ENCODE measurements at places on chromosomes 6 and 20.
A peak's percentile ranks its signal among the peaks of the same experiment; 100 is the strongest.

DNA sequence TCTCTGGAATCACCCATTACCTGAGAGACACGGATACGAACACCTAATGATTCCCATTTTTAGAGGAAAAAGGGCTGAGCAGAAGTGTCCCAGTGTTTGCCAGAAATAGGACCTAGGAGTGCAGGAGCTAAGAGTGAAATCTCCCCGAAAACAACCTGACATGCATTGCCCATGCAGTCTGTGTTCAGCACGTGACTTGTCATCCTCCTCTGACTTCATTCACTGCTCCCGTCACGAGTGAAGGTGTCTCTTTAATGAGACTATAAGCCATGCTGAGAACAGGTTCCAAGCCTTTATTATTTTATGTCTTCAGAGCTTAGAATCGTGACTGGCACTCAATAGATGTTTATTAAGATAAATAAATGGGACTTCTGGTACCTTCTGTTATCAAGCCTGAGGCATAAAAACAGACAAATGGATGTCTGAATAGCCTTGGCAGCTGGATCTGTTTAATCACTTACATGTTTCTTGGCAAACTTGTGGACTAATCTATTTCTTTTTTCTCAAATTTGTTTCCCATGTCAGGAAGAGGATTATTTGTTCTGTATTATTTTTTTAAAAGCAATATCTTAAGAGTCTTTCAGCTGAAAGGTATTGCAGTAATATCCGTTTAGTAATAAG is 3.7 kb upstream of the MLIP start:
- no peak for DNase-seq

DNA sequence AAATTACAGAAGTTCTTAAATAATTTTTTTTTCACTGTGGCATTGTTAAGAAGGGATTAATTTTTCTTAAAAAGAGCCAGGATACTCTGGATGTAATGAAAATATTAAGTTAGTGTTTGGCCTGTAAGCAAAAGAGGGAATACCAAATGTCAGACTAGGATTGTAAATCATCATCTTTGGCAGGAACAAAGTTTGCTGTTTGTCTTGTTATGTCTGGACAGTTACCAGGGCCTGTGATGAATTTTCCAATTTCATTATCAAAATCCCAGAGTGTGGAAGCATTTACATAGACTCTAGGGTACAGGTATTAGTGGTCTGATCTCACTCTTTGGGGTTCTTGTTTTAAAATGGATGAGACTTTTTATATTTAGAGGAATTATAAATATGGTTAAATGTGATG is 26.1 kb downstream of the CEP57L1 start:
- DNase-seq, result no peak

- no peak for DNase-seq
These were observed 85.3 kb upstream of the SIRPA start for GRCh38 chr20:1809611-1810510.

DNA sequence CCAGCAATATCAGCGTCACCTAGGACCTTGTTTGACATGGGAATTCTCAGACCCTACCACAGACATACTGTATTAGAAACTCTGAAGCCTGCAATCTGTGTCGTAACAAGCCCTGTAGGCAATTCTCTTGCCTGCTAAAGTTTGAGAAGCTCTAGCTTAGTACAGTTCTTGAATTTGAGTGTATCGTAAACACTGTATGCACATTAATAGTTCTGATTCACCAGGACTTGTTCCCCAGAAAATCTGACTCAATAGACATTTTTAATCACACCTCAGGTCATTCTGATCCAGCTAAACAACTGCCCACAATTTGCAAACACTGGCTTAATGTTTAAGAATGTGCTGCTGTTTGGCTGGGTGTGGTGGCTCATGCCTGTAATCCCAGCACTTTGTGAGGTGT is 414.3 kb downstream of the TFAP2A start:
- no peak for DNase-seq

GRCh38 chr6:692356-692851 is 535 bp downstream of the EXOC2 start:
- peak; percentile 44 for DNase-seq

DNA sequence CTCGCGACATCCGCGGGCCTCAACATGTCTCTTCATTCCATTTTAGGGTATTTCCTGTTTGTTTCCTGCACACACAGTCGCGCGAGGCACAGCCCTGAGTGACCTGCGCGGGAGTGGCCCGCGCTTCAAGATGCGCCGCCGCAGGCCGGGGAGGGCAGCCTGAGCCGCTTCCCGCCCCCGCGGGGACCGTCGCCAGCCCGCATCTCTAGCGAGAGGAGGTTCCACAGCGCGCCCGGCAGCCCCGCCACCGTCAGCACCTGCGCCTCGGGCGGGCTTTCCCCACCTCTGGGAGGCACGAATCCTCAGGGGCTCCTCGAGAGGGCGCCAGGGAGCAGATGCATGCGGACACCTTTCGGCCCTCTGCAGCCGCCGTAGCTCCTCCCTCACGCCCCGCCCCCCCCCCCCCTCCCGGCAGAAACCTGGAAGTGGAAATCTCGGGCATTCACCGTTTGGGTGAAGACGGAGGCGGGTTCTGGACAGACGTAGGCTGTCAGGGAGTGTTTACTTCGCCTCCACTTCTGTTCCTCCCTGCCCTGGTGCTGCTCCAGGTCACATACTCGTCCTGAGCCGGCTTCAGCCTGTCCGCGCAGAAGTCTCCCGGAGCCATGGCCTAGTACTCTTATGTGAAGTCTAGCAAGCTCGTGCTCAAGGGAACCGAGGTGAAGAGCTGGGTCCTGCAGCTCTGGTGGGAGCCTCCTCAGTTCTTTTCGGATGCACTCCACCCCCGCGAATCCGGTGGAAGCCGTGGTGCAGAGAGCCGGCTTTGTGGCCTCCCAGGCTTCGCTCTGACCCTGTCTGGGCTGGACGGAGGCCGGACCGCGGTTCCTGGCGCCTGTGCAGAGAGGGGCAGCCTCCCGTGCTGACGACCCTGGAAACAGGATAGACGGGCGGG is 880.5 kb upstream of the DEFB115 start:
- DNase-seq, result peak; percentile 77

GRCh38 chr6:143762126-143762525 is 81.0 kb upstream of the LTV1 start:
- DNase-seq, result no peak

GRCh38 chr6:106702046-106702445 is 72.7 kb downstream of the QRSL1 start:
- no peak for DNase-seq

- DNase-seq, result no peak
These were observed 49.9 kb upstream of the TMEM30A start for GRCh38 chr6:75334266-75335040.

DNA sequence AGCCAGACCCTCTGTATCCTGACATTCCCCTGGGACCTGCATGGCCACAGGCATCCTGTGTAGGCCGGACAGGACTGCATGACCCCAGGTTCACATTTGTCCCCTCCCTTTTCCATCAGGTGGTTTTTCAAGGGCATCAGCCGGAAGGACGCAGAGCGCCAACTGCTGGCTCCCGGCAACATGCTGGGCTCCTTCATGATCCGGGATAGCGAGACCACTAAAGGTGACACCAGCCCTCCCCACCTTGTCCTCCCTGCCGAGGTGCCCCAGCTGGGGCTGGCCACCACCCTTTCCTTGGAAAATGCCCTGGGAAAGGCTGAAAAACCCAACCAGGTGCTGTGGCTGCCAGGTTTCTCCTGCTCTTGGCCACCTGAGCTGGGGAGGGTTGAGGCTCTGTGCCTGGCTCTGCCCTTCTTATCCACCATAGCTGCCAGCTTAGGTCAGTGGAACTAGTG is 27.6 kb downstream of the HCK start:
- no peak for DNase-seq

DNA sequence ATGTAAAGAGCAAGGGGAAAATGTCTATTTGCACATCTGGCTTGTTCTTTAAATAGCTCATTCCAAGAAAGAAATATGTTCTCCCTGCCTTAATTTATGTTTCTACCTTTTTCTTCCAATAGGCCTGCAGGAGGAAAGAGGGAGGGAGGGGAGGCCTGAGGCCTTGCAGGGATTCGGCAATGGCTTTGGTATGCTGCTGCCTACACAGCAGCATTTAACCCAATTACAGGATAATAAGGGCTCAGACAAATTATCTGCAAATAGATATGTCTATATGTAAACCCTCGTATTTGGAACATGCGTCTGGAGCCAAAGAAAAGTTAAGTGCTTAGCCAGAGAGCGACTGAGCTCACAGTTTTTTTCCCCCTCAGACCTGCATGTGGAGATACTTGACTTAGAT is 277.2 kb downstream of the CDC5L start:
- no peak for DNase-seq

DNA sequence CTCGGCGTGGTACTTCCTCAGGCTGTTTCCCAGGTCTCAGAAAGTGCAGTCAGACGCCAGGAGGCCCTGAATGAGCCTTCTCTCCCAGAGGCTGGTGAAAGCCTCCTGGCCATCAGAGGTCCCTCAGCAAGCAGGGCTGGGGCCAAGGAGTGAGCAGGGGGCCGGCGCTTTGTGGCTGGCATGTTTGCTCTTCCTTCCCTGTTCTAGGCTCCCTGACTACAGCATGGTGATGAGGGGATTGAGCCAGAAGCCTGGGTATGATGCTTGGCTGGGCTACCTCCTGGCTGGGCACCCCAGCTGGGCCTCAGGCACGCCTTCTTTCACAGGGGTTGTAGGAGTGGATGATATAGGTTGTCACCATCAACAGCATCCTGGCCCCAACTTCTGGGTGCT is 11.7 kb upstream of the DNAJC5 start:
- no peak for DNase-seq

- DNase-seq, result no peak
These were observed 77.3 kb downstream of the TRMT11 start for GRCh38 chr6:126063512-126064146.

DNA sequence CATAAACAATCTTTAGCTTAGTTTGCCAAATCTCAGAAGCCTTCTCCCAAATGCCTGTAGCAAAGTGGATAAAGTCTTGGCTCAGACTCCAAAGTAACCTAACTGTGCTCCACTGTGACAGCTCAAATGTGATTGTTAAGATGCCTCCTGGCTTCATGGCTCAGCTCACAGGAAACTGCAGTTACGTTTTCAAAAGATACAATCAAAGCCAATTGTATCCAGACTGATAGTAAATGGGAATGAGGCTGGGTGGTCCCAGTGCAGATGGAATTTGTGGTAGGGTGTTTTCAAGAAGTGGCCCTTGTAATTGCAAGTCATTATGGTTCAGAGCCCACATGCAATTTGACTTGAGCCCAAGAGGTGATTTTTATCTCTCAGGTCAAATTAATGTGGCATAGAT is 151.2 kb upstream of the TAB2 start:
- no peak for DNase-seq

All from stimulated activated CD8-positive, alpha-beta memory T cell treated with anti-CD3 and anti-CD28 coated beads, Interleukin-15, amount 100 ng/mL, for 1 hour (primary cell).